ENCODE measurements at places on chromosomes 6 and 20.
A peak's percentile ranks its signal among the peaks of the same experiment; 100 is the strongest.

DNA sequence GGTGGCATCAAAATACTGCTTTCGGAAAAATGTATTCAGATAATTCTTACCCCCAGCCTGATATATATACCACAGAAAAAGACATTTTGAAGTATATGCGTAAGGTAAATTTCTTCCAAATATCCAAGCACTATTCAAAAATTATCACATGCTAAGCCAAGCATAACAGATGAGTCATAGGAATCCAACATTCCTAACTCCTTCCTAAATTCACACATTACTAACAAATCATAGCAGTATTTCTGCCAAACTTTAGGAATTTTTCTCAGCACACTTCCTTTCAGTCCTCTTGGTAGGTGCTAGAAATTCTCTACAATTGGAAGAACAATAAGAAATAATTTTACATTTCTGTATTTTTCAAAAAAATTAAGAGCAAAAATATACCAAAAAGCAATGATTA is 417.5 kb downstream of the EYS start:
- no peak for DNase-seq

GRCh38 chr6:138159246-138159645 is 2.5 kb upstream of the ARFGEF3 start:
- DNase-seq, result no peak

GRCh38 chr6:148342350-148343046 is at the start of gene SASH1:
SASH1 (plus strand) TSS chr6:148342838; CDS start chr6:148343068, 230 bp downstream.
- DNase-seq, result peak; percentile 63

GRCh38 chr20:17565169-17565845 is 4.6 kb upstream of the DSTN start:
- DNase-seq, result no peak

DNA sequence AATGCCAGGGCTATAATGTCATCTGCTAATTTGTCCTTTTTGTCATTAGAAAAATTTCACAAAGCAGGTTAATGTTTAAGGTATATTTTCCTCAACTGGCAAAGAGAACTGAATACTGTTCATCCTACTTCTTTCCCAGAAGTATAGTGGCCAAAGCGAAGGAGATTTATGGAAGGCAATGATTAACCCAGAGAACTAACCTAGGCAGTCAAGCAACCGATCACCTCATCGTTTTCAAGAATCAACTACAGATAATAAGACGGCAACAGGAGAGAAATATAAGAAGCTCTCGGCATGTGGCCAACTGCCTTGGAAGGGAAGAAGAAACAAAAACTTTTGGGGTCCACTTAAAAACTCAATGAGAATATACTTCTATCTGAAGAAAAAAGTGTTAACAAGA is 38.2 kb downstream of the REV3L start:
- DNase-seq, result no peak

DNA sequence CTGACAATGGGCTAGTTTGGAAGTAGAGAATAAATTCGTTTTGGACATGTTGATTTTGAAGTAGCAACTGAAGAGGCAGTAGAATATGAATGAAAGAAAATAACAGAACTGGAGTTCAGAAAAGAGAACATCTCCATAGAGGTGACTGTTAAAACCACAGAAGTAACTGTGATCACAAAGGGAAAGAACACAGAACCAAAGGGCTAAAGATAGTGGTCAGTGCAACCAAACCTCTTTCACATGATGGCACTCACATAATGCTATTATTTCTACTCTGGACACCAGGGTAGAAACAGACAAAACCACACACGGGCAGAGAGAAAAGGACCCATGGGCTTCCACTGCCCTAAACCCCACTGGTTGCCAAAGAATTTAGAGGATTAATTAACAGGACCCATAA is 58.5 kb downstream of the CDK19 start:
- DNase-seq, result no peak

DNA sequence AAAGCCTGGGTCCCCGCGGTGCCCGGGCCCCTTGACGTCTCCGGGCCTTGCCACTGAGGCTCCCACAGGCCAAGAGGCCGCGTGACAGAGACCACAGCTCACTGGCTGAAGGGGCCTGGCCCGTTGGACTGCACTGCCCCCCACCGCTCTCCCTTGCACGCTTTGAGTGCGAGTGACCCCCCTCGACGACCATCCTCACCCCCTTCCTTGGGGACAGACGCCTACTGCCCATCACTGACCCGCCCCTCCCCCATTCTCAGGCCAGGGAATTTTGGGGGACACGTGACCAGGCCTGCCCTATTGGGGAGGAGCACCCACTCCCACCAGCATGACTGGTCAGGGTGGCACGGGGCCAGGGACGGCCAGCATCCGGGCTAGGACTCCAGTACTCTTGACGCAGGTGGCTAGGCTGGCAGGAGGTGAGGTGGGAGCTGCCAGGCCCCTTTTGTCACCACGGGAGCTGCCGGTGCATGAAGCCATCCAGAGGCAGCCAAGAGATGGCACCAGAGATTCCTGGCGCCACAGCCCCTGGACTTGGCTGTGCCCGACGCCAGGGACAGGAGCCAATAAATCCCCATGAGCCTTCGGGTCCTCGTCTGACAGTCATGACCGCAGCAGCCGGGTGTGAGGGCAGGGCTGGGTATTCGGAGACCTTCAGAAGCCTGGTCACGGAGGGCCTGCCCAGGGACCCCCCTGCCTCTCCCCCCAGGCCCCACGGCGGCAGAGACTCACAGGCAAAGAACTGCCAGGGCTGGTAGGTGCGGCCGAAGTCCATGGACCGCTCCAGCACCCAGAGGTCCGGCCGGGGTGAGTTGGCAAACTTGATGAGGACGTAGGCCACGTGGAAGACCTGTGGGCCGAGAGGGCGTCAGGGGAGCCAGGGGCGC is 14.5 kb downstream of the LAMA5 start:
- no peak for DNase-seq

- DNase-seq, result no peak
Observed at GRCh38 chr6:88006557-88006956, 41.1 kb upstream of the SPACA1 start.

GRCh38 chr20:57593134-57593886 is 26.9 kb downstream of the ZBP1 start:
- no peak for DNase-seq

- no peak for DNase-seq
Observed at GRCh38 chr20:6780433-6781190, 13.1 kb downstream of the BMP2 start.

- DNase-seq, result no peak
Observed at GRCh38 chr6:38352636-38353035, 287.1 kb downstream of the BTBD9 start.

GRCh38 chr20:36144336-36144735 is 10.2 kb upstream of the EPB41L1 start:
- no peak for DNase-seq

GRCh38 chr6:2430612-2431011 is 185.2 kb upstream of the GMDS start:
- no peak for DNase-seq

GRCh38 chr20:31547720-31548298 is 33.6 kb downstream of the HM13 start:
- no peak for DNase-seq

DNA sequence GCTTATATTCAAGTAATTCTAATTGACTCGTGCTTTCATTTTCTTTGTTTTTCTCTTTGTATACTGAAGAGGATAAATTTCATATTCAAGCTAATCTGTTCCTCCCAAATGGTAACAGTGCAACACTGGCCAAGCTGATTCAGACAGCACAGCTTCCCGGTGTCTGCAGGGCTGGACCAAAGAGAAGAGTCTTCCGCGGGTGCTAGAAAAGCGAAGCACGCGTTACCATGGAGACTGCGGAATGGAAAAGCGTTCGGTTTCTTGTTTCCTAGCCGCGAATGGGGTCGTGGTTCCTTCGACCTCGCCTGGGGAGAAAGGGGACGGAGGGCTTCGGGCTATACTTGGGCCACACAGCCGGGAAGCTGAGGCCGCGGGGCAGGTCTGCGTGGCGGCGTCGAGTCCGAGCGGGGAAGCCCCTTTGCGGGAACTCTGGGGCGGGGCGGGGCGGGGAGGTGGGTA is 6.2 kb upstream of the ZNF311 start:
- no peak for DNase-seq

- DNase-seq, result no peak
Observed at GRCh38 chr6:47323321-47323720, 13.6 kb upstream of the TNFRSF21 start.

- DNase-seq, result no peak
Observed at GRCh38 chr6:116924245-116924644, 47.2 kb downstream of the RFX6 start.

- no peak for DNase-seq
Observed at GRCh38 chr20:3677733-3678132, 4.1 kb downstream of the ADAM33 start.

DNA sequence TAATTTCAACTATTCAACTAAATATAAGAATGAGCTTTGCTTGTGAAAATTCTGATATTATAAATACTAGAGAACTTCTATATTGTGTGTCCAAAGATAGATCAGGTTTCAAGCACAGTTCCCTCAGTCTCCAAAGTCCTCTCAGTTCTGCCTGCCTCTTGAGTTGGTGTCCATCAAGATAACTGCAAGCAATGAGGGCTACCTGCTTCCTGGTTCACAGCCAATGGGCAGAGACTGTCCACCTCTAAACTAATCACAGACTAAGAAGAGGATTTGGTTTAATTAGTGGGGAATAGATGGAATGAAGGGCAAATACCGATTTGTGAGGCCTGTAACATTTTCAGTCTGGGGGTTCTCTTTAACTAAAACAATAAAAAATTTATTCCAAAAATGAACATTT is 41.3 kb upstream of the LOC128125822 start:
- DNase-seq, result no peak

- no peak for DNase-seq
Observed at GRCh38 chr20:49775229-49775693, 37.4 kb upstream of the SLC9A8 start.

DNA sequence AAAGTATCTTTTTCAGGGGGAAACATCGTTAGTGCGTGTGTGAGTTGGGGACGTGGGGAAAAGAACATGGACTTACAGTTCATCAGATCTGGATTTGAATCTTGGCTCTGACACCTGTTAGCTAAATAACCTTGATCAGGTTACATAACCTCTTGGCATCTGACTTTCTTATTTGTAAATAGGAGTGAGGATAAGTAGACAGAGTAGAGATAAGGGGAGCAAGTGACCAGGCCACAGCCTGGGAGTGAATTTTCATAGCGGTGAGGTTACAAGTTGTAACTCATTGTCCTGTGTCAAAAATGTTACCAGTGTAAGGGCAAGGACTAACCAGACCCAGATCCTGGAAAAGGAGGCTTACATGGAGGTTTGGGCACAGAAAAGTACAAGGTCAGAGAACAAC is 733.5 kb upstream of the MMS22L start:
- DNase-seq, result no peak

- no peak for DNase-seq
Observed at GRCh38 chr6:36608788-36609563, 14.8 kb downstream of the SRSF3 start.

DNA sequence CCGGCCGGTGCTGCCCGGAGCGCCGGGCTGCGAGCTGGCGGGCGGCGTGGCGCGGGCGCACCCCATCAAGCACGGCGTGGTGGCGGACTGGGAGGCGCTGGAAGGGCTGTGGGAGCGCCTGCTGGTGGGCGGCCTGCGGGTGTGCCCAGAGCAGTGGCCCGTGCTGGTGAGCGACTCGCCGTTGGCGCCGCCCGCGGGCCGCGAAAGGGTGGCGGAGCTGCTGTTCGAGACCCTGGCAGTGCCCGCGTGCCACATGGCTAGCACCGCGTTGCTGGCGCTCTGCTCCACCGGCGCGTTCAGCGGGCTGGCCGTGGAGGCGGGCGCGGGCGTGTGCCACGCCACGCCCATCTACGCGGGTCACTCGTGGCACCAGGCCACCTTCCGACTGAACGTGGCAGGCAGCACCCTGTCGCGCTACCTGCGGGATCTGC is 517 bp downstream of the ACTL10 start:
- DNase-seq, result no peak

- no peak for DNase-seq
Observed at GRCh38 chr6:150987371-150987828, 121.9 kb downstream of the MTHFD1L start.

DNA sequence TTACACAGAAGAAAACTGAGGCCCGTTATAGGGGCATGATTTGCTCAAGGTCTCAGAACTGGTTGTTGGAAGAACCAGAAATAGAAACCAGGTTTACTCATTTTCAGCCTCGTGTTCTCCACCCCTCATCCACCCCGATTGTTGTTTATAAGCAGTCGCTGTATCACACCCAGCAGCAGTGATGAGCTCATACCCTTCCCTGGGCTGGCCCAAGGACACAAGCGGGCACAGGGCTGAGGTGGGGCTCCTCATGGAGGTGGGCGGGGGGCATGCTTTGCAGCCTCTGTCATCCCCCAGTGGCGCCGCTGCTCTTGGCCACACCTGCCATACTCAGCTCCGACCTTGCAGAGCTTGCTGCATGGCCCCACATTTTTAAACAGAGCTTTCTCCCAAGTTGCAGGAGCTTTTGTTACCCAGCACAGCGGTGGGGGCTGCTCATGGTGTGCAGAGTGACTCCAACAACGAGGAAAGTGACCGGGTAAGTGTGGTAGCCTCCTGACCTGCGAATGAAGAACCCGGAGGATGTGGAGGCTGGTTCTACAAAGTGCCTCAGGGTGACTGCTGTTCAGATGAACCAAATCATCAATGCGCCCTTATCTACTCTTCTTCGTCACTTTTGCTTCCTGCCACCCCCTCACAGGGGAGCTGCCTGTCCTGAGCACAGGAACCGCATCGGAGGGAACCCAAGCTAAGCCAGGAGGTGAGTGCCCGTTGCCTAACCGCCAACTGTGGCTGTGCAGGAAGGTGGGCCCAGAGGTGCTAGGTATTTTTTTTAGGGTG is 43.6 kb upstream of the NKX2-2 start:
- DNase-seq, result no peak

DNA sequence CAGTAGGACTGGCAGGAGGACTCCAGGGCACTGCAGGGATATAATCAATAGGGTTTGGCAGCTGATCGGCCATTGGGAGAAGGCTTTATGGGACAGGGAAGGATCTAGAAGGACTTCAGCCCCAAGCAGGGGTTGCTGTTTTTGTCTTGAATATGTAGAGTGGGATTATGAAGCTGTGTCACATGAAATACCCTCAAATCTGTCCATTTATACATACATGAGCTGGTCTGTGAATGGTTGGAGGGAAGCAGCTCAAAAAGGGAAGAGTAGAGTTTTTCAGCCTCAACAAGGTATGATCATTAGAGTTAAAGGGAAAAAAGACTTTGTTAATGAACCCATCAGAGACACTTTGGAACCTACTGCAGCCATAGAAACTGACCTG is 98.2 kb upstream of the ZNF217 start:
- DNase-seq, result no peak

GRCh38 chr20:61723529-61724257 is 342.0 kb downstream of the TAF4 start:
- no peak for DNase-seq

All from progenitor cell of endocrine pancreas (in vitro differentiated cells).